ENCODE measurements at places on chromosomes 2 and 18.

- no peak for DNase-seq
Measured at GRCh38 chr18:61844726-61845125, 48.1 kb downstream of the RNF152 start.

DNA sequence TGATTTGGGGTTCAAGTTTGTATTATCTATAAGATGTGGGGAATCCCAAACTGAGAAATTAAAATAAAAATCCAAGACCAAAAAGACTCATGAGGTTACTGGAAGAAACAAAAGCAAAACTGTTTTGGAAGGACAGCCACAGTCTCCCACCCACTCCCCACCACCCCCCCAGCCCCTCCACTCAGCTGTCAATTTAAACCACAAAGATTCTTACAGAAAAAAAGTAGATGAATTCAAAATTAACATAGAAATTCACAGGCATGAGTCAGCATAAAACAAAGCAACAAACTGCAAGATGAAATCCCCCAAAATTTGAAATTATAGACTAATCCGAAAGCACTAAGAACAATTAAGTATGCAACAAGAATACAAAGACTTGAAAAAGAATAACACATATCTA is 12.1 kb downstream of the MAP4K3 start:
- no peak for DNase-seq

DNA sequence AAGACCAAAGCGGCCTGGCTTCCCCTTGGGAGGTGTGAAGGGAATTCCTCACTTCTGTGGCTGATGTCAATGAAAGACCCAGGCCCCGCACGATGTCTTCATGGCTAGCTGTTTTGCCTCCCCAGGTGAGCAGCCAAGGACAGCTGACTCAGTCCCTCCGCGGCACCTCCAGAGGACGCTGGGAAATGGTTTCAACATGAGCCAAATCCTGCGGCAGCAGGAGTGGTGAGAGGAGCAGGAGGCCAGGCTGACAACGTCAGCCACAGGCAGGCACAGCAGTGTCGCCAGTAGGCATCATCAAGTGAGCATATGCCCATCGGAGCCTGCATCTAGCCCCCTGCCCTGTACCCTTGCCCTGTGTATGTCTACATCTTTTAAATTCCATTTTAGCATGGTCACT is 156.4 kb upstream of the RAB6C start:
- no peak for DNase-seq

- no peak for DNase-seq
Measured at GRCh38 chr2:217736776-217737550, 265.8 kb downstream of the TNS1 start.

DNA sequence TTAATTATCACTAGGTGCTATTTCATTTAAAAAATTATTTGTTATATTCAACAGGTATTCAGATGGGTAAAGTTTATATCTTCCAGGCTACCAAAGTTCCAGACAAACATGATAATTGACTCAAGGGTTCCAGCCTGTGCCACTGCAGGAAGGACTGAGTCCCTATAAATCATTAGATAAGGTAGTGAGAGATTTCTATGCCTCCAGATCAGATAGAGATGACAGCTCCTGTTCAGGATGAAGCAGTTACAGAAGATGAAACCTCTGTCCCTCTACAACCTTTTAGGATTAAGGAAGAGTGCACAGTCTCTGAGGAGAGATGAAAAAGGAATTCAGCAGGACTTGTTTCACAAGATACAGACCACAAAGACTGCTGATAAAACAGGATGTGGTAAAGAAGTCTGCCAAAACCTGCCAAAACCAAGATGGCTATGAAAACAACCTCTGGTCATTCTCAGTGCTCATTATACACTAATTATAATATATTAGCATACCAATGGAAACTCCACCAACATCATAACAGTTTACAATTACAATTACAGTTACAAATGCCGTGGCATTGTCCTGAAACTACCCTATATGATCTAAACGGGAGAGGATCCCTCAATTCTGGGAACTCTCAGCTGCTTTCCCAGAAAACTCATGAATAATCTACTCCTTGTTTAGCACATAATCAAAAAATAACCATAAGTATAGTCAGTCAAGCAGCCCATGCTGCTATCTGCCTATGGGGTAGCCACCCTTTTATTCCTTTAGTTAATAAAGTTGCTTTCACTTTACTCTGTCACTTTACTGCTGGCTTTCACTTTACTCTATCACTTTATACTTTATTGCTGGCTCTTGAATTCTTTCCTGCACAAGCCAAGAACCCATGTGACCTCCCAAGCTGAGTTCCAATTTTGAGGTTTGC is 288.5 kb downstream of the PDE11A start:
- DNase-seq: peak; percentile 24

- DNase-seq: no peak
Measured at GRCh38 chr2:226181909-226182308, 617.7 kb downstream of the IRS1 start.

DNA sequence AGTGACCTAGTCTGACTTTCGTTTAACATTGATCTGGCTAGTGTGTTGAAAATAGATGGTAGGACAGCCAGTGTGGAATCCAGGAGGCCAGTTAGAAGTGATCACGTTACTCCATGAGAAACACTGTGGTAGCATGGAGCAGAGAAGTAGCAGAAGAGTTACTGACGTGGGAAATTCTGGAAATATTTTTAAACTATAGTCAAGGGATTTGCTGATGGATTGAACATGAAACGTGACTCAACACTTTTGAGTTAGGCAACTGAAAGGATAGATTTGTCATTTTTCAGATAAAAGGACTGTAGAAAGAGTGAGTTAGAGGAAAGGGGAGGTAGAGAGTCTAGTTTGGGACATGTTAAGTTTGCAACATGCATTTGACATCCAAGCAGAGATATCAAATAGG is 130.4 kb downstream of the IRS1 start:
- no peak for DNase-seq

- DNase-seq: no peak
Measured at GRCh38 chr2:7792031-7792651, 874.9 kb downstream of the RNF144A start.

DNA sequence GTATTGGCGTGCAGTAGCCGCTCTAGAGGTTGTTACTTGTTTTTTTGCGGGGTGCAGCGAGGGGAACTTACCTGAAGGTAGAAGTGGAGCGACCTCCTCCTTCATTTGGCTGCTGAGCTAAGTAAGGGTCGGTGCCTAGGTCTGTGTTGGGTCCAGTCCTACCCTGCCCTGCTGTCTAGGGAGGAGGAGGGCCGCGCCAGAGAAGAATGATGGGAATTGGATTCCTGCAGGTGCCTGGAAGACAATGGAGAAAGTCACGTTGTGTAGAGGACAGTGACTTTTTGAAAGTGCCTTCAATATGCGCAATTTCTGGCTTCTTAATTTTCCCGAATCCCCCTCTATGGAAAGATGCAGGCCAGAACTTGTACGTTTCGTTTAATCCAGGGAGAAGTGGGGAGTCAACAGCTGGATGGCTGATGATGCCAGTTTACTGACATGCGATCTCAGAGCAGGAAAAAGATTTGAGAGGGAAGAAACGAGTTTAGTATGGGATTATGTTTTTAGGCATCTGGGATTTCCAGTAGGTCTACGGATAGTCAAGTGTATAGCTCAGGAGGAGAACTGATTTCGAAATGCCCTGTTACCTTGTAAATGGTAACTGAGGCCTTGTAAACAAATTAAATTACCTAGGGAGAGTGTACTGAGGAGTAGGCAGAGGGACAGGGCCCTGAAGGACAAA is 653 bp downstream of the MRPS9 start:
- no peak for DNase-seq

GRCh38 chr2:69943843-69944525 is 17.4 kb downstream of the ASPRV1 start:
- DNase-seq: no peak

GRCh38 chr2:1101011-1101782 is 150.5 kb downstream of the SNTG2 start:
- DNase-seq: no peak

- no peak for DNase-seq
Measured at GRCh38 chr2:200736646-200737274, 75.0 kb upstream of the BZW1 start.

DNA sequence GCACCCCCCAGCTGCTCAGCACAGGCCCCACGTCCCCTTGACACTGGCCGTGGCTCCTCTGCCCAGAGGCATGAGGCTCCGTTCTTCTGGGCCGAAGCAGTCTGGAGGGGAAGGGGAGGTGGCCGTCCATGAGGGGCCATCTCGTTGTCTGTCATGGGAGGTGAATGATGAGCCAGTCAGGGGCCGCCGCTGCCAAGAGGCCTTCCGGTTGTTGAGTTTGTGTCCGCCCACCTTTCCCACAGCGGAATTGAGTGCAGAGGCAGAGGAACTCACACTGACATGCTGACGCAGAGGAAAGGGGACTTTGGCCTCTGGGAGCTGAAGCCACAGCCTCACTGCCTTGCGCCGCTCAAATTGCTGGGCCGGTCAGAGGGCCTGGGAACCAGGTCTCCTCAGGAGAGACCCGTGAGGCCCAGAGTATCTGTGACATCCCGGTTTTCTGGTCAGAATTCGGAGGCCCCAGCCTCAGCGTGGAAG is 268.4 kb downstream of the ATAD2B start:
- no peak for DNase-seq

DNA sequence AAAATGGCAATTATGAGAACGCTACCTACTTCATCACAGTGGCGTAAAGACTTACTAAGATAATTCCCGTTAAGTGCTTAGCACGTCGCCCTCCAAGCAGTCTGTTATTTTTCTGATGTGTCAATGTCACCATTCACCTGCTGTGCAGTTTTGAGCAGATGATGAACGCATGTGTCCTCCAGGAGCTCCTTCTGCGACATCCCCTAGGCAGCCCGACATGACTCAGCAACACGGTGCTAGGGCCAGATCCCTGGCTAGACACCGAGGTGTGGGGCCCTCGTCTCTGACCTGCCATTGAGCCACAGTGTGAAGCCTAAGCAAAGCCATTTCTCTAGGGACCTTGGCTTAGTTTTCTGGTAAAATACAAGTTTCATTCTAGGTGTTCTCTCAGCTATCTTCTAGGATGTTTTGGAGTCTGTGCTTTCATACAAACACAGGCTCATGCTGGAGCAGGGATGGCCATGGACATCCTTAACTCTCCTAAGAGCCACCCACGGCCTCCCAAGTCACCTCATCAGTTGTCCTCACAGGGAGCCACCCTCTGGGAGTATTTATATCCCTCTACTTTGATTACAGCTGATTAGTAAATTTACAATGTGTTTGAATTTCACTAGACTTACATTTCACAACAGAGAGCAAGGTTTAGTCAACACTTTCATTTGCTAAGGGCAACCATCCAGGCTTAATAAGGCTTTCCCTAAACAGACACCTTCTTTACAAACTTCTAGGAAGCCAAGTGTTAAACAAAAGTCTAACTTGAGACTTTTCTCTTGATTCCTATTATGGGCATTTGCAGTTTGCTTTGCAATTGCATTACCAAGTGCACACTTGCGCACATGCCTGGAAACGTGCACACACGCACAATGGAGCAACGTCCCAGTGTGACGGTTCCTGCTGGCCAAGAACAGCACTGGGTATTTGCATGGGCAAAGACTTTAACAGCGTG is 376.8 kb upstream of the ID2 start:
- DNase-seq: no peak

DNA sequence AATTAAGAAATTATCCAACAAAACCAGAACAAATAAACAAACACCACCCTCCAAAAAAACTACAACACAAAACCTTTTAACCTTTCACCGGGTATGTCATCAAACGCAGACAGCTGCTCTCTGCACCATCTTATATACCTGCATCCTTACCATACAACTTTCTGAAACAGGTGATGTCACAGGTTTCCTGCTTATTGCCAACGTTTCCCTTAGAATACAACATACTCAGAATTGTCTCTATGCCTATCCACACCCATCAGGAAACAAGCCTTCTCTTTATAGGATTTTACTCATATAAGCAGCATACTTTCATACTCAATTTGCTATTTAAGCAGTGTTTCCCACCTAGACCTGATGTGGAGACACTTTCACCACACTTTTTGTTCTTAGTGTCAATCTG is 181.0 kb downstream of the DYM start:
- no peak for DNase-seq

DNA sequence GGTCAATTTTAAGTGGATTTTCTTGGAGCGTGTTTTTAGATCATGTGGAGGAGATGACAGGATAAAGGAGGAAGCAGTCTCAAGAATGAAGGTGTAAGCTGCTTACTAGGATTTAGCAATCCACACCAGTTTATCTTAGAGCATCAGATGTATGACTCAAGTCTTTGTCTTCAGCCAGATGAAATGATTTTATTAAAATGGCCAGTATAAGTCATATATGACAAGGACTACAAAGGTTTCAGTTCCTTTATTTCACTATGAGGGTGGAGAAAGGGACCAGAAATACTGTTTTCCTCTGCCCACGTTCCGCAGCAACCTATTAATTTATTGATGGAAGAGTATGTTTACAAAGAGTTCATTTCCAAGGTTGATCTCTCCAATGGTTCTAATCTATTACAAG is 970.5 kb upstream of the SLC39A10 start:
- no peak for DNase-seq

DNA sequence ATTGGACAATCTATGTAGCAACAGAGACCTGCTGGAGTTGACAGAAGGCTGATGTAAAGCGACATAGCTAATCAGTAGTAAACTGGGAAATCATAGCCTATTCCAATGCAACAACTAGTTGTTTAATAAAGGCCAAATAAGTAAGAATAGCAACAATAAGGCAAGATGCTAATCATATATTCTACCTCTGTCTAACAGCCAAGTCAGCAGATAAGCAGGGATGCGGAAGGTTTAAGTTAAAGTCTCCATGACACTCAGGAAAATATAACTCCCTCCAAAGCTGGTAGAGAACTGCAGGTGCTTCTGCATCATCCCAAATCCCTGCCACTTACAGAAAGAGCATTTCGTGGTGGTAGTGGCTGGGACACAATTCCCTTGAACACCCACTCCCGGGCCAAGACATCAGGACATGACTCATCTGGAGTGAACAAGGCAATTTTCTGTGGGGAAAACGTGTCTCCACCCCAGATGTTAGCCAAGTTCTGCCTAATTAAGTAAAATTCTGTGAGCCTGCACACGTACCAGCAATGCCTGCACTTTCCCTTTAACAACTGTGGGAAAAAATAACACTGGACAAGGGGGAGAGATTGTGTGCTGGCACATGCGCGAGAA is 413.6 kb upstream of the ID2 start:
- DNase-seq: no peak

DNA sequence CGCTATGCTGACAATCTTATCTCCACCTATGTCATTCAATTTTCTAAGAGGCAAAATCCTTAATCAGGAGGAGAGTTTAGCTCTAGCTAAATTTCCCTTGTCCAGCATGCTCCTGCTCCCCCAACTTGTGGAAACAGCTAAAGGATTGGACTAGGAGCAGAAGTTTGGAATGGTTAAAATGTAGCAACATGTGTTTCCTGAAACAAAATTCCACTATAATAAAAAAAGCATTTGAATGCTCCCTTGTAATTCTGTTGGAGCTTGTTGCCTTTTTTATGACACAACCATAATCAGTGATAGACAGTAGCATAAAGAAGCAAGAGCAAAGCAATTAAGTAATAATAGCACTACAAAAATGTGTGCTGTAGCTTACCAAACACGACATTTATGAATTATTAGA is 6.9 kb downstream of the ACTR3 start:
- DNase-seq: no peak

- no peak for DNase-seq
Measured at GRCh38 chr2:136439064-136439676, 321.2 kb upstream of the CXCR4 start.
